Putamen (tissue), 1 donor: ENCODE measurements at places on chromosomes 3 and 15.

- DNase-seq: no peak
Observed at GRCh38 chr3:133926736-133927539, 31.3 kb upstream of the RAB6B start.

DNA sequence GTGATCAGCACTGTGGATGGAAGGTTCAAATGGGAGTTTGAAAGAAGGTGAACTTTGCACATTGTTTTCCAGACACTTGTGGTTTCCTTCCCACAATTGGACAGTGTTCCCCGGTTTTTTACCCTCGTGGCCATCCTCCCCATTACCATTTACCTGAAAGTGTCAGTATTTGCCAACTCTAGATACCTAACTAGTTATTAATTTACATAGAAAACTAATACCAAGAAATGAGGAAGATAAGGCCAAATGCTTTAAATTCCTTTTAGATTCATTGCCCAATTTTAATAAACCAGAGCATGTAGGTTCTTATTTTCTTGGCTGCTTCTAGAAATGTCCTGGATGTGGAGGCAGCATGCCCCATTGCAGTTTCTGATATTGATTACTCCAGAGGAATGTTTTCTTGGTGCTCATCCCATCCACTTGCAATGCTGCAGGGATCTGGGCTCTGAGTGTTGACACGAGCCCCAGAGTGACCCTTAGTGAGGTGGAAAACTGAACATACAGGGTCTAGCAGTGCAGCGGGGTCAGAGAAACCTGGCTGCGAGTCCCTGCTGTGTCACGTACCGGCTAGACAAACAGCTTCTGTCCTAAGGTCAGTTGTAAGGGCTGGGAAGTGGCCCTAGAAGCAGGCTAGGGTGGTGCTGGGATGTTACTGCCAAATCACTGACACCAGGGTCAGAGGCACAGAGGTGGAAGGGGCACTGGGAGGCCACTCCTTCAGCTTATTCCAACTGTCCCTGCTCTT is 23.5 kb downstream of the LSM3 start:
- DNase-seq: no peak

DNA sequence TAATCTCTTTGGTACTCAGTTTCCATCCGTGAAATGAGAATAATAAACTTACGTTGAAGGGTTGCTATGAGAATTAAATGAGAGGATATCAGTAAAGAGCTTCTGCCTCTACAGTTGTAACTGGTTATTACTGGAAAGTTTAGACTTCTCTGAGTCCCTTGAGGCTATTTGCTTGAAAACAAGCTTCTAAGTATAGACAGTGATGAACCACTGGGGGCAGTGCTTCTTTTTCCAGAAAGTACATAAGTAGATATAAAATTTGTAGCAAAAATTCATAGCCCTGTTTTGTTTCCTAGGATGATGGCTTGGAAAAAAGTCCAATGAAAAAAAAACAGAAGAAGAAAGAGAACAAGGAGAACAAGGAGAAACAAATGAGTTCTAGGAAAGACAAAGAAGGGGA is 87.1 kb downstream of the RGMA start:
- no peak for DNase-seq

GRCh38 chr3:18237251-18238005 is 187.7 kb downstream of the SATB1 start:
- no peak for DNase-seq

GRCh38 chr15:39488961-39489360 is 91.9 kb upstream of the THBS1 start:
- no peak for DNase-seq
